ENCODE measurements at places on chromosomes 3 and 15.

DNA sequence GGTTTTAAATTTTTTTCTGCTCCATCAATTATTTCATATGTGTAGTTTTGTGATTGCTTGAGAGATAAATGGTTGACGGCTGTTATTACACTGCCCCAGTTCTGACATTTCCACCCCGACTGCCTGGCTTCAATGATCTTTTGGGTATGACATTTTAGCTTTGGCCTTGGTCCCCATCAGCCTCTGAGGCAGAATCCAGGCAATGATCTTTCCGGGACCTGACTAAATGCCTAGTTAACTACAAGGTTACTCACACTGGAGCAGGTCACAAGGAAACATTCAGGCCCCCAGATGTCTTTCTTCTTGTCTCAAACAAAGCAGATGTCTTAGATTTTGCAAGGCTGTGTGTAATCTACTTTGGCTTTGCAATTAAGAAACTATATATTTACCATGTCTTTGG lies 61.1 kb upstream of the TMCO5A start:
- DNase-seq = no peak

GRCh38 chr15:67380921-67381320 lies 126.3 kb downstream of the IQCH start:
- DNase-seq = no peak

DNA sequence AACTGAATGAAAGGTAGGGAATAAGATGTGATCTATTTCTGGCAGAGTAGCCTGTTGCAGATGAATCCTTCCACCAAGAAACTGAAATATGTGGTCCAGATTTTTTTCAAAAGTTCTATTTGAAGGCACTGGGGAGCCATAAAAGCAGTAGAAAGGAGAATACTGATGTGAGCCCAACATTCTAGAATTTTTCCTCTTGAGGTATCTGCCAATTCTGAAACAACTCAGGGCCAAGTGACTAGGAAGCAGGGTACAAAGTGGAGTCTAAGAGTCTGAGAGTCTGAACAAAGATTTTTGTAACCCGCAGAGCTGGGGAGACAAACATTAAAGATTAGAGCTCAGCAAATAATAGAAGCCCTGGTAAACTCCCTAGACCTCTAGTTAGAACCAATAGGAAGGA lies 58.3 kb upstream of the SLCO3A1 start:
- no peak for DNase-seq

- no peak for DNase-seq
These were observed 2.5 kb downstream of the TWF2 start for GRCh38 chr3:52236424-52236886.

DNA sequence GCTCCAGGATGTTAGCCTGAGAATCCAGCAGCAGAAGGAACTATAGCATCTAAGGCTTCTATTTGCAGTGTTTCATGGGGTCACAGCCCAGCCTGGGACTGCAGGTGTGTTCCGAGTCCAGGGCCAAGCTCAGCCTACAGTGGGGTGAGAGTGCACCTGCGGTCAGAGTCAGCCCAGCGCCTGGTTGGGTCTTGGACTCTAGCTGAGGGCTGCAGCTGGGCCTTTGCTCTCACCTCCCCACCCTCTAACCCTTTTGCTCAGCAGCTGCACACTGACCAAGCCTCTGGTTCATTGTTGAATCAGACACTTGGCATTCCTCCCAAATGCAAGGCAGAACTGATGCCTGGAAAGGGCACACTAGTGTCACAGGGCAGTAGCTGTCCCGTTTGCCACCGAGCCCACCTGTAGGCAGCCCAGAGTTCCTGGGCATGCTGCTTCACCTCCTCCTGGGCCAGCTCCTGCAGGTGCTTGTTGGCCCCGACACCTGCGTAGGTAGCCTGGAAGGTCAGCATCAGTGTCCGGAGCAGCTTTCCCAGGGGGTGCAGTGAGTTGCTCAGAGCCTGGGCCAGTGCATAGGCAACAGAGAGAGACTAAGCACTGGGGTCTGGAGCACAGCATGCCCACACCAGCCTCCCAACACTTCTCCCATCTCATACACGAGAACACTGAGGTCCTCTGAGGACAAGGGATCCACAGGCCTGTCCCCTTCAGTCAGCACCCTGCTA lies 17.5 kb downstream of the ALS2CL start:
- DNase-seq = no peak

DNA sequence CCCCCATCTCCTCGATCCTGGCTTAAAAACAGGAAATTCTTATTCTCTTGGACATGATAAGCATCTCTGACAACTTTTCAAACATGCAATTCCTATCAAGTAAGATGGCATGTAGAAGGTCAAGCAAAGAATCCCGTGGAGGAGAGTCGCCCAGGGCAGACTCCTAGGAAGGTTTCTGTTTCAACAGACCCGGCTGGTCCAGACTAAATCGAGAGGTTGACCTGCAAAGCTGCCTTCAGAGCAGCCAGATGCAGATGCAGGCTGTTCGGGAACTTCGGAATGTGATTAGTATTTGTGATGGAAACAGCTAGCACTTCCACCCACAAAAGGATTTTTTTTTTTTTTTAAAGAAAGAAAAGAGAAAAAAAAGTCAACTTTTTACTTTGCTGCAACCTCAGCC lies 216.8 kb downstream of the NR1D2 start:
- DNase-seq = no peak

DNA sequence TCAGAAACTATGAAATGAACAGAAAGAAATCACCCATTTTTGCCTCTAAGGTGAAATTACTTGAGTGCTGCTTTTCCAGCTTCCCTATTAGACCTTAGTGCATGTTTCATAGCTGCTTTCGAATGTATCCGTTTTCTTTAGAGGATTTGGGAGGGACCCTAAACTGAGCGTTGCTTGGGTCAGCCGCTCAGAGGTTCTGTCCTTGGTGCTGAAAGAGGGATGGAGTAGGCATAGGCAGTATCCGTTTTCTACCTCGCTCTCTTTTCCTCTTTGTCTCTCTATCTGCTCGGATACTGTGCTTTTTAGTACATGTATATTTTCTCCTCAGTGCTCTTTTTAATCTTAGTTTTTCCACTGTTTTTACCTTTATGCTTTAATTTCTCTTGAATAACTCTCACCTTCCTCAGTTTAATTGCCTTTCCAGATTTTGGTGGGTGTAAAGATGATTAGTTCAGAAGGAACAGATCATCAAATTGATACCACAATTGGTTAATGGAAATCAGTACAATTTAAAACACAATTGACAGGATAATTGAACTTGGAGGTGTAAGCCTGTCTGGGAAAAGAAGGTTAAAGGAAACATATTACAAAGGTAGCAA lies at the start of gene DRD3:
TSS of gene DRD3 (minus strand) at position 283 of the 599 bp plus-strand sequence. CDS start 7,060 bp downstream, outside the sequence.
- DNase-seq = no peak

DNA sequence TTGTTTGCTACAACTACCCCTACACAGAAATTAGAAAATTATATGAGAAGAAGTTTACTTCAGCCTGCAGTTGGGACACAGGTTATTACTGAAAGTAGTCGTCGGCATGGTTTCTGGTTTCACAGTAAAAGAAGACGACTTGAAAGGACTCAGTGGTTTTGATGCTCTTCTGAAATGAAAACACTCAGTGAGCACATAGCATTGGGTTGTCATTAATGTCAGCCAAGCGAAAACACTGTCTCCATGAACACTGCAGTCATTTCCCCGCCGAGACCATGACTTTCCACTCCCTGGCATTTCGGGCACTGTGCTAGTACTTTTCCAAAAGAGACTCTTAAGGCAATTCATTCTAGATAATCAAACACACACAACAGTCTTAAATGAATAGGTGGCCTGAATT lies 69.2 kb upstream of the ICE2 start:
- no peak for DNase-seq

- no peak for DNase-seq
These were observed 88.7 kb downstream of the TFG start for GRCh38 chr3:100798012-100798411.

DNA sequence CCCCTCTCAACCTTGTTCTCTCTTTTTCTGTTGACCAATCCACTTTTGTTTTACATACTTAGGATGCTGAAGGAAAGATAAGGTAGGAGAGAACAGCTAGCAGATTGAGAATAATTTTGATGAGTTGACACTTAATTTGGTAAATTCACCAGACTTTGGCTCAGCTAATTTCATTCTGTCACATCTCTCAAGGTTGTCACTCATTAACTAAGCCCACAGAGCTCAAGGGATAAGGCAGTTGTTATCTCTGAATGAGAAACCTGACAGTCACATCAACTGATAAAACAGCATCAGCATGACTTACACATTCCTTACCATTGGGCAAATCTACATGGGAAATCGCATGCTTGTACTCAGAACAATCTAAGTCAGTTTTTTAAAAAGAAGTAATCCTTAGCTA lies 591.4 kb downstream of the NLGN1 start:
- DNase-seq = no peak

Data from NCI-H187 treated with DMSO at 0.1 percent for 48 hours (cell line).